ENCODE measurements at places on chromosomes 16 and 17. TPM values are rescaled to one million over a fixed set of nuclear protein-coding genes. Genes with fewer than 3 reads are reported as not detected.
A peak's percentile ranks its signal among the peaks of the same experiment; 100 is the strongest.

DNA sequence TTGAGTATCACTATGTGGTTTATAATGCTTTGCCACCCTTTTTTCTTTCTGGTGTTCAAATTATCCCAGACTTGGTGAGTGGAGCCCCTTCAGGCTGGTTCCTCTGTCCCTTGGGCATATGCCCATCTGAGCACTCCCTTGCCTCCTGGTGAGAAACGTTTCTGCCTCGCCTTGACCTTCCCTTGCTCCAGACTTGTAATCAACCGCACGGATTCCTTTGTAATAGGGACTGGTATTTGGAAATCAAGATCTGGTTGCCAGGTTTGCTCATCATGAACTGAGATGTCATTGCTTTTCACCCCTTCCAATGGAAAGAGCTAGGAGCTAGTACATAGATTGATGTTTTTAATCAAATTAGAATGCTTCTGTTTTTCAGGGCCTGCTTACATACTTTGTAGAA, 43.7 kb downstream of the SEC14L1 start:
- no peak for DNase-seq

DNA sequence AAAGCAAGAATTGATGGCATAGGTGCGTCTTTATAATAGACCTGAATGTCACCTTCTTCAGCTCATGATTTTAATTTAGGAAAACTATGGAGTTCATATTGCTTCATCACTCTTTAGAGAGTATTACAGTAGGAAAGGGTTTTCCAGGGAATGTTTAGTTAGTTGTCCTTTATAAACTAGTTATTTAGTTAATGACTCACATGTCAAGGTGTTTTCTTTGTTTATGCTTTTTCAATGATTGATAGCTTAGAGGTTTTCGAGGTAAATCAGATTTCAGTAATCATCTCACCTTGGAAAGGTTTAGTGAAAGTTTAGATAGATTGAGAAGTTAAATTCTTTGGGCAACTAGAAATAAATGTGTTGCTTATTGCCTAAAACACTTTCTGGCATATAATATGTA, 9.8 kb downstream of the WSB1 start:
- no peak for DNase-seq

DNA sequence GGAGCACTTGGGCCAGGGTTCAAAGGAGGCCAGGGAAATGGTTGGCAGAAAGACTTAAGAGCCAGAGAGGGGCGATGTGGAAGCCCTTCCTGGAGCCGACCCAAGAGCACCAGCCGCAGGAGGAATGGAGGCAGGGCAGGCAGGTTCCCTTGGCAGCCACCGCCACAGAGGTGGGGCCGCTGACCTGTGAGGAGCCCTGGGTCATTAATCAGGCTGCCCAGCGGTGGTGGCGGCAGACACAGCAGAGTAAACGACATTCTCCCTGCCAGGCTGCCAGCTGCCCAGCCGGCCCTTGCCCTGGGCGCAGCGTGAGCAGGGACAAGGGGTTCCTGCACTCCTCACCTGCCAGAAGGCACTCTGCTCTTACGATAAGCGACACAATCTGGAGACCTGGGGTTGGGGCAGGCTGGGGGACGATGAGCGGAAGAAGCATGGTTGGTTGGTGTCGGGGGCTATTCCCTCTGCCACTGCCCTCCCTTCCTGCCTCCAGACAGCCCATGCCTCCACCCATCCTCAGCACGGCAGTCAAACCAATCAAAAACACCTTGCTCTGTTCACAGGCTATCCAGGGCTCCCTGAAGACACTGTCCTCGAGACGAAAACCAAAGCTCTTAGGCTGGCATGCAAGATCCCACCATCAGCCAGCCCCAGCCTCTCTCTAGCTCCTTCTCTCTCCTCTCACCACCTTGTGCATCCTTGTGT, 40.9 kb downstream of the PLXDC1 start:
- no peak for DNase-seq

- no peak for DNase-seq
These were observed 154.0 kb upstream of the MAF start for GRCh38 chr16:79754501-79754900.

DNA sequence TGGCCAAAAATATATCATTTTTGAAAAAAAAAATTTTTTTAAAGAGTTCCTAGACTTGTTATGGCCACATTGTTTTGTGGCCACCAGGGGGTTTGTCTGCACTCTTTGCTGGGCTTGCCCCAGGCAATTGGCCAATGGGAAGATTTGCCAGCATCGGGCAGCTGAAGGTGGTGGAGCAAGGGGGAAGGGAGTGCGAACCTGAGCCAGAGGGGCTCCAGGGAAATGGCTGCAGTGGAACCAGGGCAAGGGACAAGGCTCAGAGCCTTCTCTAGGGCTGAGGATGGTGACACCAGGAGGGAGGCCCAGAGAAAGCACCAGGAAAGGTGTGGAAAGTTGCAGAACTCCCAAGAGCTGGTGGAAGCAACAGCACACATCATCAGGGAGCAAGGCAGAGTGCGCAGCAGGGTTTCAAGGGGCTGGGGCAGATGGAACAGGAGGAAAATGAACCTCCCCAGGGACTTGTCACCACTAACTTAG, 15.5 kb upstream of the CMIP start:
- DNase-seq = no peak

DNA sequence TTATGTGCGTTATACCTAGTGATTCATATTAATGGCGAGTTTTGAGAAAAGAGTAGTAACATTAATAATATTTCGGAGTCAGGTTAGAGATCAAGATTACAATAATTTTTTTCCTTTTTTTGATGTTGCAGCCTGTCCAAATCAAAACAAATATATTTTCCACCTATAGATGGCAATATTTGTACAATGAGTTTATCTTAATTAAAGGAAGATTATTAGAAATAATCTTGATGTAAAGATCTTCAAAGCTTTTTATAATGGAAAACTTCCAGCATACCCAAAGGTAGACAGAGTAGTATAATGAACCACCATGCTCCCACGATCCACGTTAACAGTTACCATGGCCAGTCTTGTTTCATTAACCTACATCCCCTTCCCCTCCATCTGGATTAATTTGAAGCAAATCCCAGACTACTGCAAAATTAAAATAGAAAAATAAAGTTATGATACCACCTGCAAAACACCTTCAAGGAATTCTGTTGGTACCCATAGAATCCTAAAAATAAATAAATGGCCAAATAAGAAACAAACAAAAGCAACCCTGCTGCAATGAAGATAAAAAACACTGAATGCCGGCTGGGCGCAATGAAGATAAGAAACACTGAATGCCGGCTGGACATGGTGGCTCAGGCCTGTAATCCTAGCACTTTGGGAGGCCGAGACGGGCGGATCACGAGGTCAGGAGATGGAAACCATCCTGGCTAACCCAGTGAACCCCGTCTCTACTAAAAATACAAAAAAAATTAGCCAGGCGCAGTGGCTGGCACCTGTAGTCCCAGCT, 46.5 kb upstream of the GINS3 start:
- DNase-seq = no peak

GRCh38 chr17:79942011-79942405, 93.7 kb downstream of the TBC1D16 start:
- no peak for DNase-seq

DNA sequence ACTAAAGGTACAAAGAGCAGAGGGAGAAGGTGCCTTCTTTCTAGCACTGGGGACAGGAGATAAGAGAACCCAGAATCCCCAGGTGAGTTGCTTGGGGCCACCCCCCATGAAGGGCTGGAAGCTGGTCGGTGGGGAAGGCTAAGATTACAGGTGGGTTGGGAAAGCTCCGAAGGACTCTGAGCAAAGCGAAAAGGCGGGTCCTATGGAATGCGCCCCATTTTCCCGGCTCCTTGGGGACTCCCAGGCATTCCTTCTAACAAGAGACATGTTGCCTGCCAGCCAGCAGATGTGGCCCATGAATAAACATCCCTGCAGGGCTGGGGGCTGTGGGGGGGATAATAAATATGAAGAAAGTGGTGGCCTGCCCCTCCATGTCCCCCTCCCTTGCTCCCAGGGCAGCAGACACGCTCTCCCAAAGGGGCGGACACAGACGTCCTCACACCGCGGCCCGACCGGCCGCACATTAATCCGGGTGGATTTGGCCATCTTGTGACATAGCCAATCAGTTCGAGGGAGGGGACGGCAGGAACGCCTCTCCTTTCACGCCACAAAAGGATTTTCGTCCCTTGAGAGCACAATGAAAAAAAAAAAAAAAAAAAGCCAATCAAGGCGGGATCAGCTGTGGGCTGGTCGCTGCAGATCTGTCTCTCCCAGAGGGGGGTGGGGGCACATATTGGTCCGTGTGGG, 98.5 kb downstream of the SOX9 start:
- DNase-seq = no peak

- DNase-seq = no peak
These were observed 66.9 kb downstream of the SKAP1 start for GRCh38 chr17:48363161-48363560.

- DNase-seq = no peak
These were observed 30.3 kb downstream of the CACNA1H start for GRCh38 chr16:1182950-1183907.

- no peak for DNase-seq
These were observed 311.7 kb downstream of the PMP22 start for GRCh38 chr17:14953405-14953804.

GRCh38 chr16:31461921-31462804, 2.9 kb downstream of the ARMC5 start:
- no peak for DNase-seq

GRCh38 chr16:50334106-50334975, 34.4 kb downstream of the BRD7 start:
- no peak for DNase-seq

DNA sequence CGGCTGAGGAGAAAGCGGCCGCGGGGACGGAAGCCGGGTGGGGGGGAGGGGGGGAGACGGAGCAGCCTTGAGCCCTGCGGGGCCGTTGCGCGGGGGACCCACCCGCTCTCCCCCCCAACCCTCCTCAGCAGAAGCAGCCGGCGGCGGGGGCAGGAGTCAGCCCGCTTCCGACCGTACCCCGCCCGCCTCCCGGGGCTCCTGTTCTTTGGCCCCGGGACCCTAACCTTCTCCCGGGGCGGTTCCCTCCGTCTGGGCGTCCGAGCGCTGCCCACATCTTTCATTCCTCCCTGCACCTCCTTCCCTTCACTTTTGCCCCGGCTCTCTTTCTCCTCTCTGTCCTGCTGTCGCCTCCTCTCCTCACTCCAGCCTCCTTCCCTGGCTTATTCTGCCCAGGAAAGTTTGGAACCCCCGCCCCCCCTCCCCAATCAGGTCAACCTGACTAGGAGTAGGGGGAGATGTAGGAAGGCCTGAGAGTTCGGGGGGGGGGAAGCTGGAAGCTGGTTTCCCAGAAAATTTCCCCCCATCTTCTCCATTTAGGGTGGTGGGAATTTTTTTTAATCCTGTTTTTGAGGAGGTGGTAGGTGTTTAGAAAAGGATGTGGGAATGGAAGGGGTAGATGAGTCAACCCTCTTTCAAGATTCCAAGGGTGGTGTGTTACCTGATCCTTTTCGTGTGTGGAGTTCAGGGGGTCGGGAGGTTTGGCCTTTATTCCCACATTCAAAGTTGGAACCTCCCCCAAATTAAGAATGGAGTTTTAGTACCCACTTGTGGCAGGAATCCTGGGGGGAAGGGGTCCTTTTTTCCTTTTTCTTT, 427 bp upstream of the NLK start:
- no peak for DNase-seq

DNA sequence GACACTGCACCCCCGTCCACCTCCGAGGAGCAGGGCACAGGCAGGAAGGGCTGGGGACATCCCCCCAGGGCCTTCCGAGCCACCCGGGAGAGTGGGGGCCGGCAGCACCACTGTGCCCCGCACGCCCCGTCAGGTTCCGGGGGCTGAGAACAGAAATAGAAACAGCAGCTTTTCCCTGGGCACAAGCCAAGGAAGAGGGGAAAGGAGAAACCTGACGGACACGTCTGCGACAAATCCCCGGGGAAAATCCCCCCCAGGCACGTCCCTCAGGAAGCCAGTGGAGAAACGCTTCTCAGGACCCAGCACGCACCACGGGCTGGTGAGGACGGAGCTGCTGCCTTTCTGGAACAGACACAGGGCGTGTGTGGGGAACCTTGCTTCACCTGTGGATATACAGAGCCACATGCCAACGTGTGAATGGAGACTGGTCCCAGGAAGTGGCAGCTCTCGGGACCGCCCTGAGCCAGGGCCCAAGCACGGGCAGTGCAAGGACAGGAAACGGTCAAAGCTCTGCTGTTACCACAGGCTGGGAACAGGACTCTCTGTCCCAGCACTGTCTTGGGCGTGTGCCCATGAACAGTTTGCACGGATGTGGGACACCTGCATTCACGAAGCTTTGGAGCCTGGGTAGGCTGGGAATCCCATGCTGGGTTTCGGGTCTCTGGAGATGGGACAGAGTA, 1.2 kb upstream of the TMEM204 start:
- DNase-seq = no peak

- DNase-seq = no peak
These were observed 111.8 kb upstream of the NUDT7 start for GRCh38 chr16:77610496-77610895.

- no peak for DNase-seq
These were observed 476.8 kb upstream of the CDH11 start for GRCh38 chr16:65598621-65599020.

DNA sequence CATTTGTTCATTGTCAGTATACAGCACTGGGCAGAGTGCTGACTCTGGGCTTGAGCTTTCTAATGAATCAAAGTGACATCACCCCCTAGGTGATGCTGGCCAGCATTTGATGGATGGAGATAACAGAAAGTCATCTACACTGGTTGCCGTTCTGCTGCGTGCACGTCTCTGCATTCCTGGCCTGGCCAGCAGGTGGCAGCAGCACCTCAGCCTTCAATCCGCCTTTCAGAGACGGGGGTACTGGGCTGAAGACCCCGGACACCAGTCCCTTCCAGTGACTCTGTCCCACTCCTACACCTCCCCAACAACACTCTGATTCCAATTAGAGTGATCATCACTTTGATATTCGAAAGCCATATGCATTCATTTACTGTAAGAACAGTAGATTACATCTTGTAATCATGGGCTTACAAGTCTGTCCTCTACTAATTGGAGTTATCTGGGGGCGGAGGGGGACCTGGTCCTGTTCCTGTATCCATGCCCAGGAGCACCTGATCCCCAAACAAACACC, 6.0 kb downstream of the CPSF4L start:
- peak; percentile 41 for DNase-seq

- no peak for DNase-seq
These were observed 19.7 kb downstream of the MYH11 start for GRCh38 chr16:15836965-15837611.

GRCh38 chr16:27906883-27907282, 156.6 kb downstream of the GSG1L start:
- DNase-seq = no peak

- DNase-seq = no peak
These were observed 84.1 kb upstream of the CPHXL start for GRCh38 chr16:75810342-75810741.

GRCh38 chr17:16511593-16511992, 19.6 kb upstream of the LRRC75A start:
- DNase-seq = no peak

GRCh38 chr17:83084621-83085056, 5.2 kb downstream of the METRNL start:
- no peak for DNase-seq

CCL17 gene
- not detected for total RNA-seq

CDK5RAP3 gene
- total RNA-seq = 168 TPM

KRT33B gene
- total RNA-seq = not detected

CACNG5 gene
- not detected for total RNA-seq

RBFOX1 gene
- not detected for total RNA-seq

CNTNAP1 gene
- 0.70 TPM for total RNA-seq

CASKIN1 gene
- 1.8 TPM for total RNA-seq

NXPH3 gene
- 0.10 TPM for total RNA-seq

C17orf100 gene
- total RNA-seq = 1.8 TPM

Measured in activated naive CD8-positive, alpha-beta T cell treated with anti-CD3 and anti-CD28 coated beads for 36 hours (primary cell).